ENCODE measurements at places on chromosomes 6 and 20.

DNA sequence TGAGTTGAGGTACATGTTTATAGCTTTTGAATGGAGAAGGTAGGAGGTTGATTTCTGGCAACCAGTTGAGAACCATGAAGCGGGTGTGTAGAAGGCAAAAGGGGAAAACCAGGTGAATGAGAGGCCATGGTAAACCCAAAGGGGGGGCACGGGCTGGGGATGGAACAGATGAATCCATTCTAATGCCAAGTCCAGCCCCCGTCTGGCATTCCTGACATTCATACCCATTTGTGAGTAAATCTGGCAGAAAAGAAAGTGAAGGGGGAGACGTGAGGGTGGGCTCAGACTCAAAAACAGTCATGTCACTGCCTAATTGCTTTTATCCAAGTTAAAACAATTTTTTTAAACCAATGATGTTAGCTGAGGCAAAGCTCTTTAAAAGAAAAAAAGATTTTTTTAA is 172.8 kb upstream of the QKI start:
- no peak for DNase-seq

DNA sequence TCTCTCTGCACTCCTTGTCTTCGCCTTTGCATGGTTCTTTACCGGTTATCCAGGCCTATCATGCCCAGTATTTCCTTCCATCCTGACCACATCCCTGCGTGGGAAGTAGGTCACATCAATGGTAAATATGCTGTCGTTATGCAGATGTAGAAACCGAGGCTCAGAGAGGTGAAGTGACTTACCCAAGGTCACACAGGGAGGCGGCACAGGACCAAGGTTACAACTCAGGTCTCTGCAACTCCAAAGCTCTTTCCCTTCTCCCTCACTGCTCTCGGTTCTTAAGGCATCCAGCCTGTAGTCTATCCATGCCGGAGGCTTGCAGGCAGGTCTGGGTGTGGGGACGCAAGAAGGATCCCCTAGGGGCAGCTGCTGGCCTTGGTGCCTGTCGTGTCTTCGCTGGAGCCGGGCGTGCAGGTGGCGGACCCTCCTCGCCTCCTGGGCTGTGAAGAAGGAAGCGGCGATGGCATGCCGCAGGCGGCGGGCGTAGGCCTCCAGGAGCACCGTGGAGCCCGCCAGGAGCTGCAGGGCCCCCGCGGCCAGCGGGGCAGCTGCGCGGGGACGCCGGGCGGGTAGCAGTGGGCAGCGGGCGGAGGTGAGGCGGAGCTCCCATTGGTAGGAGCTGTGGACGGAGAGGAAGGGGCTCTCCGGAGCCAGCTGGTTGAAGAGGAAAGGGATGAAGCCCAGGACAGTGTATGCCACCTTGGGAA is 9.1 kb downstream of the OCSTAMP start:
- DNase-seq, result no peak

DNA sequence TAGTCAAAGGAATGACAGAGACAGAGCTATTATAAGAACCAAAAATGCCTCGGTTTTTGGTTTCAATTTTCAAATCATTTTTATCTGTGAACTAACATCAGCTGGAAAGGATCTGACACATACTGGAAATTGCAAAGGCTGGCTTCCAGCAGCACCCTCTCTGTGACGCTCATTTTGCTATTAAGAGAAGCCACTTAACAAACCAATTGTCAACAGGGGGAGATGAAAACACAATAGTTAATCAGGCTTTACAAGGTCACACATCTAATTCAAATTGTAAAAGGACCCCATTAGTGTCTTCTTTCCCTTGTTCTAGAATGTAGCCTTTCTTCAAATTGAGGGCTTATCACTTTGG is 160.5 kb downstream of the TFAP2B start:
- DNase-seq, result no peak

DNA sequence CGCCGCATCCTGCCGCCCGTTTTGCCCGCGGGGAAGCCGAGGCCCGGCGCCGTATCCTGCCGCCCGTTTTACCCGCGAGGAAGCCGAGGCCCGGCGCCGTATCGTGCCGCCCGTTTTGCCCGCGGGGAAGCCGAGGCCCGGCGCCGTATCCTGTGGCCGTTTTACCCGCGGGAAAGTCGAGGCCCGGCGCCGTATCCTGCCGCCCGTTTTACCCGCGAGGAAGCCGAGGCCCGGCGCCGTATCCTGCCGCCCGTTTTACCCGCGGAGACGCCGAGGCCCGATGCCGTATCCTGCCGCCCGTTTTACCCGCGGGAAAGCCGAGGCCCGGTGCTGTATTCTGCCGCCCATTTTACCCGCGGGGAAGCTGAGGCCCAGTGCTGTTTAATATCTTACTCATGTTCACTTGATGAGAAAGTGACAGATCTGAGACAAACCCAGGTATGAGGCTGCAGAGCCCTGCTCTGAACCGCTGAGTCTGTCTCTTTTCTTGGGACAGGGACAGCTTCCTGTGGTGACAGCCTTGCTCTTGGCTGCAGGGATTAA is 129.4 kb downstream of the CDH26 start:
- DNase-seq, result no peak

DNA sequence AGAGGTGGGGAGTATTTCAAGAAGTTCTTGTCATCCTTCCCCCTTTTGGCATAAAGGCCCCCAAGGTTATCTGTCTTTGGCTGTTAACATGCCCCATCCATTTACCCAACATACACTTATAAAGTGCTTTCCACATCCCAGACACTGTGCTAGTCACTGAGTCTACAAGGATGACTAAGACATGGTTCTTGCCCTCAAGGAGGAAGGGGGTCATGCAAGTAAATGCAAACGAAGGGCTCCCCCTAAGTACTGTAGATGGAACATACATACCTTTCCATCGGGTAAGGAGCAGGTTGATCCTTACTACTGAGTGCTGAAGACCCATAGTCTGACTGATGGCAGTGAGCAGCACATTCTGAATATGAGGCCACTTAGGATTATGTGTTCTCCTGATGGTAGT is 38.3 kb downstream of the HECA start:
- DNase-seq, result no peak

DNA sequence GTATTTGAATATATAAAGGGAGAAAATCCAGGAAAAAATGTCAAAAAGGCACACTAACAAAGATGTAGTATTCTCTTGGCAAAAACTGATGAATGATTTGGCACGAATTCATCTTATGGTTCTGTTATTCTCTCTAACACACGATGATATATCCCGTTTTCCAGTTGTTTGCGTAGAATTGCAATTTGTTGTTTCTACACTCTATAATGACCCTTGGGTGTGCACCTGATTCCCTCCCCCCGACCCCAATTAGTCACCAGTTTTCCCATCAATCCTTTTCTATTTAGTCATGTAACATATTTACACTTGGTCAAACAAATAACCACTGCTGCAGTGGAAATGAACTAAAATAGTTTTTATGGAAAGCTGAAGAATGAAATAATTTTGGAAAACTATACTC is 1.5 kb upstream of the ARID1B start:
- DNase-seq, result no peak

DNA sequence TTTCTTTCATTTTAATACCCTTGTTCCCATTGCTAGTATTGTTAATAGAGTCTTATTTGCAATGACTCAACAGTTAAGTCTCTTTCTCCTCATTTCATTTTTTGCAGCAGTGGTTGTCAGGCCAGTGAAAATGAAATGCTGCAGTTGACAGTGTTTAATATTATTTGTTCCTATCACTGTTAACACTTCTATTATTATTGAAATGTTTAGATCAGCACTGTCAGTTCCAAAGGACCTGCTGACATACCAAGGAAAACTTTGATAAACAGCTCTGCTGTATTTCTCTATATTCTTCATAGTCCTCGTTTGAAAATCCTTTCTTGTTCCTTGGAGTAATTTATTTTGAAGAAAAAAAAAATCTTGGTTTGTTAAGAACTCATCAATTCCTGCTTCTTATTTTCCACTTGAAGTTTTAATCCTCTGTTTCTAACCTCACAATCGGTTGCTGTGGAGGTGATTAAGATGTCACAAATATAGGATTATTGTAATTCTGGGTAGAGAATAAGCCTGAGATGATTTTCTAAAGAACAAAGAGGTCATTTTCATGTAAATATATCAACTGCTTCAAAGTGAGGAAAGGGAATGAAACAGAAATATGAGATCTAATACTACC is 1065.9 kb upstream of the CITED2 start:
- DNase-seq, result no peak

DNA sequence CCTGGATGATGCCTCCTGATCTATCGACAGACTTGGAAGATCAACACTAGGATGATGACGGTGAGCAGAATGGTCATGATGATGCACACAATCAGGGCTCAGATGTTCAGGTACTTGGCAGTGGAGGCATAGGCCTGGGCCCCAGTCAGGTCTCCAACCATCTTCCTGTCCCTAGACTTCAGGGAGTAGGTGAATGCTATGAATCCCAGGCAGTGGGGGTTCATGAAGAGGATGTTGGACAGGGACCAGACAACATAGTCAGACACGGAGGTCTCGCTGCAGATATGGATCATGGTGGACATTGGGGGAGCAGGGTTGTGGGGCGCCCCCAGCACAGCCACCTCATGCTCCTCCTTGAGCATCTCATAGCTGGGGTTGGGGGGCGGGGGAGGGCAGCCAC is 27.5 kb downstream of the HLA-F start:
- DNase-seq, result no peak

- DNase-seq, result peak; percentile 75
Measured at GRCh38 chr20:2386516-2387179, 5.9 kb downstream of the TGM6 start.

GRCh38 chr6:73123632-73124329 is 101.5 kb downstream of the KHDC1L start:
- DNase-seq, result no peak

DNA sequence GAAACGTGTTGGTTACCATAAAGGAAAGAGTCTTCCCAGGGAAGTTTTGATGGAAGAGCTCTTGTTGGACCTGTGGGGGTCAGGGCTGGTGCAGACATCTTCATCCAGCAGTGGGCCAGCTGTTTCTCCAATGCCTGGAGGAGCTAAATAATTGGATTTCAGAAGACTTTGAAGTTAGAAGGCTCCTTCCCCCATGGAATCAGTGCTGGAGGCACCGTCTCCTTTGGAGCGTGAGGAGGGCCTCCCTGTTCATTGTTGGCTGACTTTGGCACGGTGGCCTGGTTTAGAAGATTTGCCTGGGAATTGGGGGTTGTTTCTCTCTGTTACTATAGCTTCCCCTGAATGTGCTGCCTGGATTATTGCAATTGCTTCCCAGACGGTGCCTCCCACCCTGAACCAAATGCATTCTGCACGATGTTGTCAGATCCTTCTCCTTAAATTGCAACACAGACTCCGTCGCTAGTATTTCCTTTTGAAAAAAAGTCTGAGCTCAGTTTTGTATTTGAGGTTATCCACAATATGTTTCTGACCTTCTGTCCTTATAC is 27.7 kb upstream of the KCNG1 start:
- no peak for DNase-seq

DNA sequence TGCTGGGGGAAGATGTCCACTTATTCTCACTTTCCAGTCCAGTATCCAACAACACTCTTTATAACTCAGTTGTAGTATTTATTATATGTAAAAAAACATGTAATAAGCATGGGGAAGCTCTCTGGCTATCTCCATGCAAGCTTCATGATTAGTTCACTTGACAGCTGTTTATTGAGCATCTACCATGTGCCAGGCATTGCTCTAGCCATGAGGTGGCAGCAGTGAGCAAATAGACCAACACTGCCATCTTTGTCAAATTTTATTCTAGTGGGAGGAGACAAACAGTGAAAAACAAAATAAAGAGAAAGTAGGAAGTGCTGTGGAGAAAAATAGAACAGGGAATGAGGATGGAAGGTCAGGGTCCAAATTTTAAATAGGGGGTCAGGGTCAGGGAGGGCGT is 131.8 kb downstream of the CFAP61 start:
- DNase-seq, result peak; percentile 40

DNA sequence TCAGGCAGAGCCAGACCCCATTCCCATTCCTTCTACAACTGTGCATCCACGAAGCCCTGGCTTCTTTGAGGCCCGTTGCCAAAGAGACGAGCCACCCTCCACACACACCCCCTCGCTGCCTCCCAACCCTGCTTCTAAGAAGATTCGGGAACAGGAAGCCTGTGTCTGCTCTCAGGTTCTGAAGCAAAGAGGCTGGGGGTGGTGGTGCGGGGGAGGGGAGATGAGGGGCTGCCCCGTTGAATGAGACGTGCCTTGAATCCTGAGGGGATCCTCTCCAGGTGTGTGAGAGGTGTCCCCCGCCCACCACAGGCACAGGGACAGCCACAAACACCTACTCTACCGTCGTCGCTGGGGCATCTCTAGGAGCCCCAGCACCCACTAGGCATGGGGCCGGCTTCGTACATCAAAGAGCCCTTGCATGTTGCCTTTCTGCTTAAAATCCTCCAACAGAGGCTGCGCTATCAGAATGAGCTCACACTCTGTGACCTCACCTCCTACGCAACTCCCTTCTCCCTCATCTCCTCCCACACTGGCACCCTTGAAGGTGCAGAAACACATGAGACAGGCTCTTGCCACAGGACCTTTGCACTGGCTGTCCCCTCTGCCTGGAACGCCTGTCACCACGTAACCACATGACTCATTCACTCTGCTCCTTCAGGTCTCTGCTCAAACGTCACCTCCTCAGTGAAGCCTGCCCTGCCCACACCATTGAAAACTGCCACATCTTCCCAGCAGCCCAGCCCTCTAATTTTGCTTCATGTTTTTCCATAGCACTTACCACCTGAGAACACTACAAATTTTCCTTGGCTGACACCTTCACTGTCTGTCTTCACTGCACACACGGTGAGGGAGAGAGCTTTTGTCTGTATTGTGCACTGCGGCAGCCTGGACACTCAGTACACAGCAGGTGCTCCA is 58.5 kb downstream of the PREX1 start:
- no peak for DNase-seq

- peak; percentile 28 for DNase-seq
Measured at GRCh38 chr6:116847227-116847626, 18.3 kb upstream of the GPRC6A start.

GRCh38 chr20:33685328-33686099 is 671 bp downstream of the E2F1 start:
- no peak for DNase-seq

- DNase-seq, result no peak
Measured at GRCh38 chr6:137282254-137282653, 63.1 kb upstream of the IFNGR1 start.

DNA sequence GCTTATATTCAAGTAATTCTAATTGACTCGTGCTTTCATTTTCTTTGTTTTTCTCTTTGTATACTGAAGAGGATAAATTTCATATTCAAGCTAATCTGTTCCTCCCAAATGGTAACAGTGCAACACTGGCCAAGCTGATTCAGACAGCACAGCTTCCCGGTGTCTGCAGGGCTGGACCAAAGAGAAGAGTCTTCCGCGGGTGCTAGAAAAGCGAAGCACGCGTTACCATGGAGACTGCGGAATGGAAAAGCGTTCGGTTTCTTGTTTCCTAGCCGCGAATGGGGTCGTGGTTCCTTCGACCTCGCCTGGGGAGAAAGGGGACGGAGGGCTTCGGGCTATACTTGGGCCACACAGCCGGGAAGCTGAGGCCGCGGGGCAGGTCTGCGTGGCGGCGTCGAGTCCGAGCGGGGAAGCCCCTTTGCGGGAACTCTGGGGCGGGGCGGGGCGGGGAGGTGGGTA is 6.2 kb upstream of the ZNF311 start:
- peak; percentile 68 for DNase-seq

- DNase-seq, result no peak
Measured at GRCh38 chr20:50550531-50550930, 40.3 kb downstream of the PTPN1 start.

GRCh38 chr20:1119128-1119505 is 715 bp downstream of the PSMF1 start:
- no peak for DNase-seq

- DNase-seq, result no peak
Measured at GRCh38 chr6:139834232-139834631, 459.8 kb upstream of the CITED2 start.

GRCh38 chr6:150516199-150516598 is 83.5 kb upstream of the PLEKHG1 start:
- DNase-seq, result no peak

GRCh38 chr6:100775667-100776066 is 105.5 kb downstream of the ASCC3 start:
- DNase-seq, result no peak

Data from COLO829 (cell line).